ENCODE measurements at places on chromosomes 11 and 22.

GRCh38 chr11:23755076-23755475, 741.8 kb upstream of the LUZP2 start:
- no peak for DNase-seq

- DNase-seq, result no peak
Observed at GRCh38 chr11:19100885-19101284, 16.1 kb upstream of the ZDHHC13 start.

GRCh38 chr22:17903564-17904295, 120.6 kb downstream of the MICAL3 start:
- DNase-seq, result no peak

DNA sequence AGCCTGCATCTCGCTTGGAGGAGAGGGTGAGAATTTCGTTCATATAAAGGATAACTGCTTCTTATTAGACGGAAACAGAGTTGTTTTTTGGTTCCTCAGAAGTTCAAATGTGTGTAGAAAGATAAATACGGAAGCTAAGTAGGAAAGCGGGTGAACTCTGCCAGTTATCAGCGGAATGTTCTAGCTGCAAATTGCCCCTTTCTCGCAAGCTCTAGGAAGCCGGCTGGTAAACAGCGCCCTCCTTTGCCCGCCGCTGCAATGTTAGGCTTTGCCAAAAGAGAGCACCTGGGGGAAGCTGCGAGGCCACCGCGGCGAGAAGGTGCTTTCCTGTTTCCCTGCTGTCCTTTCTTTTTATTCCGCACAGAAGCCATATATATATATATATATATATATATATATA, 67.0 kb downstream of the IGLL5 start:
- no peak for DNase-seq

- DNase-seq, result no peak
Observed at GRCh38 chr11:98099371-98099770, 921.4 kb upstream of the CNTN5 start.

- DNase-seq, result no peak
Observed at GRCh38 chr11:129375751-129376657, at the start of gene BARX2. Gene BARX2, plus strand, starts transcription at chr11:129375848. Its CDS starts 188 bp downstream, at chr11:129376036.

GRCh38 chr11:92057849-92058442, 166.7 kb upstream of the FAT3 start:
- no peak for DNase-seq

DNA sequence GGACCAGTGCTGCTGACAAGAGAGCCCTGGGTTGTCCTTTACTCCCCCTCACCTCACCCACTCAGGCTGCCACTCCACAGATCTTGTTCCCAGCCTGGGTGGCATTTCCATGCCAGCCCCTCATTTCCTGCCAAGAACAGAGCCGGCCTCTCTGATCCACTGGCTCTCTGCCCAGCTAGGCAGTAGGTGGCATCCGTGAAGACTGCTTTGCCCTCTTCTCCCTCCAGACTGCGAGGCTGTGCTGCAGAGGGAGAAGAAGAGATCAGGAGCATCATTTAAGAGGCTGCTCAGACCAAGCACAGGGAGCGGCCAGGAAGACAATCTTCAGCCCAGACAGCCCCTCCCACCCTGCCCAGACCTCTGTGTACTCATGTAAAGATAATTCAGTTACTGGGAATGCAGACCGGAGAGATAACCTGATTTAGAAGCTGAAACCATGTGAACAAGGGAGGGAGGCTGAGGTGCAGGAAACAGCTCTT, 126.9 kb upstream of the NCAM1 start:
- peak; percentile 91 for DNase-seq

Measured in NCI-H2029 treated with DMSO at 0.1 percent for 48 hours (cell line).